Left kidney (tissue), 8 donors: ENCODE measurements at places on chromosomes 11 and 22.

DNA sequence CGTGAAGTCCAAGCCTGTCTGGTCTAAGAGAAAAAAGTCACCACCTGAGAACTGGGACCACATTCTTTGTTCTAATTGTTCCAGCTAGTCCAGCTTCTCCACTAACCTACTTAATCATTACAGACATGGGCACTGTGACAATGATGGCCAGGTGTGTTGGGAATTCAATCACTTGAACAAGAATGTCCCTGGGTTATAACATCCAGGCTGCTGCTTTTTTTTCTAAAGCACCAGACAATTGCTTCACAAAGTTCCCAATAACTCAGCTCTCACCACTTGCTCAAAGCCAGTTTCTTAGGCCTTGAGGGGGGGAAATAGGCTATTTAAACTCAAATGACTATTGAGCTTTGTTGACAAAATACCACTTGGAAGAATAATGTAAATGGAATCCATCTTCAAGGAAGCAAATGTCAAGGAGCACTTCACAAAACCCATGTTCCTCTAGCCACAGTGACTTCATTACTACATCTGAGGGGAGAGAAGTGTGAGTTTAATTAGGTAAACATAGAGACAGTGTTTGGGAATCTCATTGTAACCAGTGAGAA, 80.3 kb downstream of the ME3 start:
- DNase-seq: no peak

- DNase-seq: no peak
Measured at GRCh38 chr22:38271927-38272372, 860 bp downstream of the TMEM184B start.

DNA sequence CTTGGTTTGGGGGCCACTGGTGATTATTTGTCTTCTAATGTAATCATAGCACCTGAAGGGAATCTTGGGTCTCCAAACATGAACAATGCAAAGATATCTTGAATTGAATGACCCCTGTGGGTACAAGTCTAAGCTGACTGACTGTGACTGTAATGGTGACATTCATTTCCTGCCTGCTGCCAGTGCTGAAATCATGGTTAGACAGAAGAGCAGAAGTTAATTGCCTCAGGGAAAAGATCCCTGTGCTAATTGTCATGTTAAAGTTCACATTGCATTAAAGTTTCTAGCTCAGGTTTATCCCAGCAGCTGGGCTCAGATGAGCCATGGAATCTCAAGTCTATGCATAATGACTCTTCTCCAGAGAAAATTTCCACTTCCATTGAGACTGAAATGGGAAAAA, 772.0 kb downstream of the ETS1 start:
- no peak for DNase-seq

DNA sequence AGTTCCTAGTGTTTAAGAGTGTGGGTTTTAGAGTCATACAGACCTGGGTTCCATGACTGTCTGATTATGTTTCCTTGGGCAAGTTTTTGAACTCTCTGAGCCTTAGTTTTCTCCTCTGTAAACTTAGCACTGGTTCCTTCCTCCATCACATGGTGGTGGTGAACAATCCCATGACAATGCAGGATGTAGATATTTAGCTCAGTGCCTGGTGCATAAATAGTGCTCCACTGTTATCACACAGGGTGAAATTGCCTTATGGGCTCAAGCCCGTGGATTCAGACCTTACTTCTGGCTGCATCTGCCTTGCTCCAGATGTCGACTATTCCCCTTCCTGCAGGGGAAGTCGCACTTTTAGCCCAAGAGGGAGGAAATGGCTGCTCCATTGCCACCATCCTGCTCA, 62.7 kb downstream of the LDLRAD3 start:
- DNase-seq: no peak

DNA sequence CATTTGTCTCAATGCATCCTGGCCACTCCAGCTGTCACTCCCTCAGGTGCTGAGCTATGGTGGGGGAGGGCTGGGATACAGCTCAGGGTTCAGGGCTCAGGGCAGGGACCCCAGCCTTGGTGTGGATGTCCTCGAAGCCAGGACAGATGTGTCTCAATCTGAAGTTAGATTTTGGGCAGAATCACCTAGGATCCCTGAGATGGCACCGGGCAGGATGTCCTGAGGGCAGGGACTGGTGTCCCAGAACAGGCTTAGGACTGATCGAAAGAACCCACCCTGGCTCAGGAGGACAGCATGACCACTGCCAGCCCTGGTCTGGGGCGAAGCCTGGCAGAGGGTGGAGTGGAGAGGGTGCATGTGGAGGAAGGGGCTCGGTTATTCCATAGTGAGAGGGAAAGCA, 96.8 kb upstream of the THY1 start:
- DNase-seq: no peak

- DNase-seq: no peak
Measured at GRCh38 chr11:133065847-133066485, 466.3 kb downstream of the OPCML start.

- no peak for DNase-seq
Measured at GRCh38 chr11:115421352-115421991, 82.7 kb downstream of the CADM1 start.

GRCh38 chr11:73838443-73839122, 38.1 kb downstream of the COA4 start:
- DNase-seq: no peak

DNA sequence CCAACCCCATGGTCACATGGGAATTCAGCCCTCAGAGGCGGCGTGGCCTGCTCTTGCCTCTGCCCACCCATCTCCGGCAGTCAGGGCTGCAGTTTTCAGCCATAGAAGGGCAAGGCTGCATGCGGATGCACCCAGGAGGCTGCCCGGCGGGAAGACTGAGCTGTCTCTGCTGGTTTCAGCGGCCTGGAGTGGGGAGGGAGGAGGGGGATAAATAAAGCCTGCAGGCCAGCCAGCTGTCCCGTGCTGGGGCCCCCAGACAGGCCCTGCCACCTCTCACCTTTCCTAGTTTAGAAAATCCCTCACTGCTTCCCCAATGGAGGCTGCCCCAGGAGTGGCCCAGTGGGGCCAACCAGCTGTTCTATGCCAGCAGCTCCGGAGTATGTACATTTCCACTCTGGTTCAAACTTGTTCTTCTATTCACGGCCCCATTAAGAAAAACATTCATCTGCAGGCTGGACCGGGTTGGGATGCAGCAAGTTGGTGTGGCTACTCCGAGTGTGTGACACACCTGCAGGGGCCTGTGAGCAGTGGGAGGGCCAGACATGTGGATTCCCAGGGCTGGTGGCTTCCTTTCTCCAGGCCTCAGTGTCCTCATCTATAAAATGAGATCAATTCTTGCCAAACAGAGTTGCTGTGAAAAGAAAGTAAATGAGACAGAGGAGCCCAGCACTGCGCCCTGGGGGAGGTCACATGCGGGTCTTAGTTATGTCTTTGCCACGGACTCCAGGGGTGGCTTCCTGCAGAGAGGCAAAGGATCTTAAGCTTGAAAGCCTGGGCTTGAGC, 5.0 kb downstream of the MICALL1 start:
- DNase-seq: no peak
